ENCODE measurements at places on chromosomes 5 and 9.

DNA sequence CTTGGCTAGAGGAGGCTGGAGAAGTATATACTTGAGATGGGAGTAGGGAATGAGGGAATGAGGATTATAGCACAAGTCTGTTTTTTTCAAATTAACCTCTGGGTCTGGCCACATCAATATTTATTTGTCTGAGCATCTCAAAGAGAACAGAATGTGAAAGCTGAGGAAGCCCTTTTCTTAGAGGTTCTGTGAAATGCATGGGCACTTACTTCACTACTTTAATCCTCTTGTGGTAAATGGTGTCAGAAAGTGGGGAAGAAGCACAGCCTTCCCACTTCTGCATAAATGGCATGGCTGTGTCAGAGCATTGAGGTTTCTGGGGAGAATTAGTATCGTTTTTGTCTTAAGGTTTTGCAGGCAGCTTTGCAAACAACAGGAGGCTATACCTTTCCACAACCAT, 48.6 kb downstream of the SPATA31D1 start:
- no peak for DNase-seq

DNA sequence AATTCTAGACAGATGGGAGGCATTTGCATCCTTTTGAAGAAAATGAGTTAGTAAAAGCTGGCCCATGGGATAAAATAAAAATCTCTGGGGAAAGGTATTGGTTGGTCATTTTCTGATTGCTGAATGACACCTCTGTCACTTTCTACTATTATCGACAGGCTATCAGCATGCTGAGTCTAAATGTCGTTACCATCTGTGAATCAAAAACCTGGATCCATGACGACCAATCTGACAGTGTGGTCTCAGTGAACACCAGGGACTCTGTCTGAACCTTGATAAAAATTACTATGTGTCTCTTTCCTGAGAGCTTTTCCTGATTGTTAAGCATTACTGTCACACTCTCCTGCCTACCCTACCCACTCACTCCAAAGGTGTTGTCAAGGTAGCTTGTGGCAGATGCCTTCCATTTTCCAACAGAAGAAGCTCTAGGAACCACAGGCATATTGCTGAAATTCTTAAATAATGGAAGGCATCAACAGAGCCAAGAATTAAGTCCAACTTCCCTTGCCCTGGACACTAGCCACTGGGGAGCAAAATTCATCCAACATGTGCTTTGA, 12.6 kb upstream of the ASTN2 start:
- no peak for DNase-seq

- DNase-seq = no peak
These were observed 686.7 kb downstream of the CDH18 start for GRCh38 chr5:19301271-19301670.

GRCh38 chr5:65967288-65968066, 41.1 kb downstream of the ERBIN start:
- no peak for DNase-seq

- DNase-seq = no peak
These were observed 149.6 kb upstream of the C9orf72 start for GRCh38 chr9:27722866-27723265.

- DNase-seq = no peak
These were observed 11.5 kb upstream of the CARD19 start for GRCh38 chr9:93084471-93084881.

GRCh38 chr5:123549256-123549904, 37.4 kb downstream of the CSNK1G3 start:
- peak; percentile 77 for DNase-seq

DNA sequence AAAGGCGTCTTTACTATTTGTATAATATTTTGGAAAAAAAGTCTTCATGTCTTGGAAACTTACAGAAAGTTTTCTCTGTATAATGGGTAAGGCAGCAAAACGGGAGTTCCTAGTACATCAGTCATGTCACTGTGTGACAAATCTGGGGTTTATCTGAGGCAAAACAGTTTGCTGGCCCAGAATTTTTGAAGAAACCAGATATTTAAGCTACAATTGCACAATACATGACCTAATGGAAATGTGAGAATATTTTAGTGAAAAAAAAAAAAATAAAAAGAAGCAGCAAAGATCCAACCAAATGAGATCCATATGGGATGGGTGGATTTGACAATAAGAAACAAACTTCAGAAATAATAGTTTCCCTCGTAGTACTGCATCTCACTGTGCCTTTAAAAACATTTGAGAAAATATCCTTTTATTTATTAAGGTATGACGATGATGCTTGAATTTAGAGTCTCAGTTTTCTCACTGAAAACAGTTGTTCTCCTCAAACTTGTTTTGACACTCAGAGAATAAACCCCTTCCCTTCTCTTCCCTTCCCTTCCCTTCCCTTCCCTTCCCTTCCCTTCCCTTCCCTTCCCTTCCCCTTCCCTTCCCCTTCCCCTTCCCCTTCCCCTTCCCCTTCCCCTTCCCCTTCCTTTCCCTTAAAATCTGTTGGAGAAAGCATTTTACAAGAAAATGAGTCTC, 180.5 kb upstream of the TUT7 start:
- no peak for DNase-seq

- DNase-seq = no peak
These were observed 5.9 kb downstream of the LPCAT1 start for GRCh38 chr5:1517838-1518237.

DNA sequence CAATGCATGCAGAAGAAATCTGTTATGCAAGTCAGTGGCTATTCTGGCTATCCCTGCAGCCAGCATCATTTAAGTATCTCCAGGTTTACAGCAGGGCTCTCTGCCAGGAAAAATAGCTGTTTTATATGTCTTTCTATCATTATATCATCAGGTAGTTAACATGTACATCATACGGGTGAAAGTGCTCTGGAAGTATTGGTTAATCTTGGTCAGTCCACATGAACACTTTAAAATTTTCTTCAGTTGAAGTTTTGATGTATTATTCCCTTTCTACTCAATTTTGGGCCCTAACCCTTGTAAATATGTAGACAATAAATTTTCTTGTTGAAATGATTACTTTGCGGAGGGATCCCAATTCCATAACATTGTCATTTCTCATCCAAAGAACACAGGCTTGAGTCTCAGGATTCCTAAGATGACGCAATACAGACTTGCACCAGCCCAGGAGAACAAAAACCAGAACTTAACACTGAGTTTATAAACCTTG, 67.5 kb downstream of the SEMA6A start:
- DNase-seq = no peak

- no peak for DNase-seq
These were observed 9.4 kb upstream of the CARD19 start for GRCh38 chr9:93086447-93087224.

DNA sequence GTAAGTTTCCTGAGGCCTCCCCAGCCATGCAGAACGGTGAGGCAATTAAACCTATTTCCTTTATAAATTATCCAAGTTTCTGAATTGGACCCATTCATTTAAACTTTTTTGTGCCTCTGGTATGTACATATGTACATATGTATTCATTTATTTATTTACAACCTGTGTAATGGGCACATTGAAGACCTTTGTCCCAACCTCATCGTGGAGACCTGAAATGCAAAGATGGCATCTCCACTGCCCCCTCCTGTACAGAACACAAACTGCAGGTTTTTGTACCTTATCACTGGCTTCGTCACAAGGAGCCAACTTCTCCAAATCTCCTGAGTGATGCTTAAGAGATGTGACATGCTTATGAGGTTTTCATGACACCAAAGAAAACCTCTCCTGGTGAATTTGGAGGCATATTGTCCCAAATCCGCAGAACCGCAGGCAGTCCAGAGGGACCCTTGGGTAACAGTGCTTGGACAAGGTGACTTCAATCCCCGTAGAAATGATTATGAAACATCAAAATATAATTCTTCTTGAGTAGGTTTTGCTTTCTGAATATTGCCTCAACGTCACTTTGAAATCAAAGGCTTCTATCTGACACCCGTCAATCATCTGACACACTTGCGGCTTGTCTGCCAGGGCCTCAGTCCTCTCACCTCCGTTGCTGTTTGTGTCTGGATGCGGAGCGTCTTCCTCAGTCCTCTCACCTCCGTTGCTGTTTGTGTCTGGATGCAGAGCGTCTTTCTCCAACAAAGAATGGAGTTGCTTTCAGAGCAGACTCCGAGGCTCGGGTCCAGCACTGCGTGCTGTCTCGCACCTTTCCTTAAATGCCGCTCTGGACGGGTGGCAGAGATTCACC, 135.0 kb upstream of the IRX4 start:
- no peak for DNase-seq

GRCh38 chr9:136429683-136430491, 9.8 kb downstream of the INPP5E start:
- no peak for DNase-seq

DNA sequence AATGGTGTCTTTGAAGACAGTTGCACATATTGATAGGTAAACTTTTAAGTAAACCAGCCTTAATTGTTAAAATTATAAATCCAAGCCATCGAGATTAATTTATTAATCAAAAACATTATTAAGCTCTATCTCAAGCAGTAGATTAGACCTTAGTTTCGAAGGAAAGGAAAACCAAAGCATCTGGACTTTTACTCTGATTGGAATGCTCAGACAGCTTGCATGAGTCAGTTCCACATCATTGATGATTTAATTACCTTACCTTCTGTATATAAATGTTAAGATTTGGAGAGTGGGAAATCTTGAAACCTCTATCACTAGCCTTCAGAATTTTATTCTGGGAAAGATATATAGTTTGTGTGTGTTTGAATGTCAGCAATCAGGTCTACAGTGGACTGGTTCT, 23.9 kb downstream of the DCP2 start:
- DNase-seq = no peak

DNA sequence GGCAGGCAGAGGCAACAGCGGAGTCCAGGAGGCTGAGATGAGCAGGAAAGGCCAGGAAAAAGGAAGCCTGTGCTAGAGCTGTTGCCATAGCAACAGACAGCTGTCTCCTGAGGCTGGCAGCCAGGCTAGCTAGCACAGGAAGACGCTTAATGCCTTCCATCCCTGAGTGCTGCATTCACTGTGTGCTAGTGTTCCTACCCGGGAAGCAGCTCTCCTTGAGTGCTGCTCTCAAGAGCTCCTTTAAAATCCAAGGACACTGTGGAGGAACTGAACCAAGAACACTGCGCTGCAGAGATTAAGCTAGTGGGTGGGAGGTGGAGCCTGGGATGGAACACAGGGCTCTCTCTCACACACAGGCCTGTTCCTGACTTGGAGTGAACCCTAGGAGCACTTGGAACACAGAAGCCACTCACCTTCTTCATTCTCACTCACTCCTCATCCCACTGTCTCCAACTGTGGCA, 53.5 kb upstream of the IL7R start:
- peak; percentile 40 for DNase-seq

- DNase-seq = no peak
These were observed 20.0 kb upstream of the DCP2 start for GRCh38 chr5:112956606-112957005.

- no peak for DNase-seq
These were observed 91.8 kb downstream of the SAXO1 start for GRCh38 chr9:18941060-18941740.

DNA sequence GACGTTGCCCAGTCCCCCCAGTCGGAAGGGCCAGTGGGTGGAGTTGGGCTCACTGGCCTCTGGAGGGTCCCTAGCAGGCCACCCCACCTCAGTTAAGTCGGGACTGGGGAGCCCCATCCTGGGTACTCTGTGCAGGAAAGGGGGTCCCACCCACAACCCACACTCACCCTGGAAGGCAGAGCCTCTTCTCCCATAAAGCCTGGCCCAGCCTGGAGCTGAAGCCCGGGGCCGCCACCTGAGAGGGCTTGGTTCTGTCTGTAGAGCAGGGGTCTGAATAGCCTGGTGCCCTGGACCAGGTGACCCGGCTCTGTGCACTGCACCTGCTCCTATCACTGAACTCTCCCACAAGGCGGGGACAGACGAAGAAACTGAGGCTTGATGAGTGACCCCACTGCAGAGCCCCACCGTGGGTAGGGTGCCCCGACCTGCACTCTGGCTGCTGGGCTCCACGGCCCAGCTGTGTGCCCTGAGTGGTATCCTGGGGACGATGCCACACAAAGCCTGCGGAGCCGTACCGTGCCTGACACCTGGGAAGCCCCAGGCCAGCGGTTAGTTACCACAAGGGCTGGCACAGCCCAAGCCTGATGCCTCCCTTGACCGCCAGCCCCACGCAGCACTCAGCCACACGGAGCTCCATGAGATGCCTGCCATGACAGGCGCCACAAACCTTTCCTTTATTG, 7.3 kb downstream of the PTGES2 start:
- DNase-seq = no peak

DNA sequence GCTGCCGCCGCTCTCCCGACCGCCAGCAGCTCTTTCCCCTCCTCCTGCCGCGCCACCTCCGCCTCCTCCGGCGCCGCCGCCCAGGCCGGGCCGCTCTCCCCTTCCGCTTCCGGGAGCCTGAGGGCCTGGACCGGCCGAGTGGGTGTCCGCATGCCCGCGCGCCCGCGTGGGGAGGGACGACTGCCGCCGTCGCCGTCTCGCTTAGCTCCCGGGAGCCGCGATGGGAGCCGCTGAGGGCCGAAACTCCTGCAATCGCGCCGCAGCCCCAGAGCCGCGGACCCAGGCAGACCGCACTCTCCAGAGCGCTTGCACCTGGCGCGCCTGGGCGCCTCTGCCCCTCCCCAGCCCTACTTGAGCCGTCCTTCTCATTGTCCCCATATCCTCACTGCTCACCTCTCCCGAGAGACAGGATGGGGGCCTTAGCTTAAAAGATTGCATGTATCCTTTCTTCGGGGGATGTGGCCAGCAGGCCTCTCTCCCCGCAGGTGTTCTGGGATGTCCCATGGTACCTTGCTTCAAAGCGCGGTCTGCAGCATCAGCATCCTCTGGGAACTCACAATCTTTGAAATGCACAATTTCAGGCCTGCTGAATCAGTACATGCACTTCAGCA, at the start of gene ZDHHC21:
Gene ZDHHC21, minus strand, starts transcription at position 182 of the 611 bp plus-strand sequence. CDS start 19,092 bp downstream, outside the sequence.
- peak; percentile 40 for DNase-seq

GRCh38 chr5:137960141-137960540, 70.9 kb downstream of the PKD2L2 start:
- DNase-seq = no peak

DNA sequence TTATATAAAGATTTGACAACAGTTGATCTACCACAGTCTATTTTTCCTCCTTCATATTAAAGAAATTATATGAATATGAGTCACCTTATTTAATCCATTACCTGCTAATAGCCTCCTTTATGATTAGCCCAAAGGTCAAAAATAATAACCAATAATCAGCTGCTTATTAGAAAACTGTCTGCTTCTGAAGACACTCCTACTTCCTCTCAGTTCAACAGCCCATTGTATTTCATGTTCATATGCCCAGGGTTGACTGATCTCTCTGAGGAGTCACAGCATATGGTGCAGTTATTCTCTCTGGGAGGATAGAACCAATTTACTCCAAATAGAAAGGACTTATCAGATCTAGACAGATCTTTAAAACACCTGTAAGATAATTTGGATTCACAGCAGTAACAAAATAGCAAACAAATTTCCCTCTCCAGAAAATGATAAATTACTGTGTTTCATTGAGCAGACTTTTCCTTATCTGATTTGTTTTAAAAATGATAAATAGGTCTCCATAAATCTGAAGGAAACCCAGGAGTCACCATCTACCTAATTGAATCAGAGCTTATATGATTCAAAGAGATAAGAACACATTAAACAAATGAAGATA, 180.4 kb upstream of the ITGA1 start:
- no peak for DNase-seq

GRCh38 chr5:78677777-78678668, 29.5 kb upstream of the LHFPL2 start:
- DNase-seq = no peak

- DNase-seq = no peak
These were observed 3.3 kb upstream of the SNX18 start for GRCh38 chr5:54514291-54514690.

GRCh38 chr5:820245-820644, 30.5 kb downstream of the ZDHHC11 start:
- no peak for DNase-seq

All from central memory CD4-positive, alpha-beta T cell (primary cell).